Sigmoid colon (tissue), 7 donors: ENCODE measurements at places on chromosomes 1 and 21. TPM values are rescaled to one million over a fixed set of nuclear protein-coding genes. Genes with fewer than 3 reads are reported as not detected.
A peak's percentile ranks its signal among the peaks of the same experiment; 100 is the strongest.

DNA sequence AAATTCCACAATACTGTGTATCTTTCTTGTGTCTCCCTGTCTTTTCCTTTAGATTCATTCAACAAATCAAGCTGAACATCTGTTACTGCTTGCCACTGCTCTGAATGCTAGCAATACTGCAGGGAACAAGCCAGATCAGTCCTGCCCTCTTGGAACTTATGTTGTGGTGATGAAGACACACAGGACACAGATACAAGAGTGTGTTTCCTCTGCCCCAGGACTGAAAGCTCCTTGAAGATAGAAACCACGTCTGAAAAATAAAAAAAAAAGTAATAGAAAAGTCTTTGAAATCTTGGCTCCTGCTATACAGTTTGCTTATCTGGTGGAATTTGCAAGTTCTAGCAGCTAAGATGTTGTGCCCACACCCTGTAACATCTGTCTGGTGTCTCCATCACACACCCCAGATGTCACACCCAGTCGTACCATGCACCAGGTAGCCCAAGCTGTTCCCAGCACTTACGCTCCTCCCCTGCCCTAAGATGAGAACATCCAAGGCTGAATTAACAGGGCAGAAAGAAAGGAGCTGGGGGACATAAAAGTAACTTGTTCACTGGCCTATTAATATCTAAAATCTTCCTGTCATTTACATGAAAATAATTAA is 80.2 kb upstream of the GALNT2 start:
- no peaks in the 10 kb centered on the region for H3K4me1 ChIP-seq
- no peak overlapping the region for H3K27ac ChIP-seq
- DNase-seq, result no peak
- H3K27me3 ChIP-seq, result no peaks in the 10 kb centered on the region

DNA sequence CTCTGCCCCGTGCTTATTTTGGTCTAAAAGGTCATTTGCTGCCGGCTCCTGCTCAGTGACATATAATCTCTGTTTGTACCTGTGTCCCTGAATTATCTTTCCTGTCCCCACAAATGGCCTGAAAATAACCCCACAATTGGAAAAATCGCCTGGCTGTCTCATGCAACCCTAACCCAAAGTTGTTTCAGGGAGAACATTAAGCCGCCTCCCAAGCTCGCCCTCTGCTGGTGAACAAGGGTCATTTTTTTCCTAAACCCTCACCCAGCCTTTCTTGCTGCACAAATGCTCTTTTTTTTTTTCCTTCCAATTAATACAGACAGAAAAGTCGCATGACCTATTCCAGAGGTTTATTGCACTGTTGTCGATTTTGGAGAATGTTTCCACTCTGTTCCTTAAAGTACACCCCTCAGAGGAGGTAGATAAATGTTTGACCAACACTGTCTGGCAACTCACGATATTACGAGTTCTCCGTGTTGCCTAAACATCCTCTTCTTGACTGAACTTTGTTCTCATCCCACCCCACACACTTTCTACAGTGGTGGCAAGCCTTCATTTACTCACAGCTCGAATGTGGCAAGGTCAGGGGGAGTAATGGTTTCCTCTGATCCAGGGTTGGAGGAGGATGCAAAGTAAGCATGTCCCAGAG is 148.7 kb downstream of the ZZZ3 start:
- no peak overlapping the region for H3K27ac ChIP-seq
- no peaks in the 10 kb centered on the region for H3K27me3 ChIP-seq
- H3K4me1 ChIP-seq, result no peaks in the 10 kb centered on the region
- H3K4me3 ChIP-seq, result no peak overlapping the region
- peak; percentile 74 for DNase-seq

REN gene
- not detected for total RNA-seq

RAB42 gene
- 0.68 TPM for total RNA-seq

MCOLN2 gene
- 1.1 TPM for total RNA-seq
